ENCODE measurements at places on chromosomes 3 and 15.

DNA sequence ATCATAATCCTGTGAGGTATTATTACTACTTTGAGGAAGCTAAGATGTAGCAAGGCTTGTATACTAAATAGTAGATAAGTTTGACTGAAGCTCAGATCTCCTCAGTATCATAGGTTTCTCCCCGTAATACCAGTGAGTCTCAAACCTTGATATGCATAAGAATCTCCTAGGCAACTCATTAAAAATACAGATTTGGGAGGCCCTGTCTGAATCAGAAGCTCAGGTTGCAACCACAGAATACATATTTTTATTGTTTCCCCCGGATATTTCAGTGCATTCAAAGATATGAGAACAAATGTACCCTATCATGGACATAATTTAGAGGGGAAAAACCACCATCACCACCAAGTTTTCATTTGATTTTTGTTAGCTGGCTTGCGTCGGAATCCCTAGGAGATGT, 242.1 kb upstream of the C2CD4B start:
- H3K4me3 ChIP-seq = no peak overlapping the region
- no peak for DNase-seq
- H3K4me1 ChIP-seq = peaks cover 6% of the 10 kb centered on the region

DNA sequence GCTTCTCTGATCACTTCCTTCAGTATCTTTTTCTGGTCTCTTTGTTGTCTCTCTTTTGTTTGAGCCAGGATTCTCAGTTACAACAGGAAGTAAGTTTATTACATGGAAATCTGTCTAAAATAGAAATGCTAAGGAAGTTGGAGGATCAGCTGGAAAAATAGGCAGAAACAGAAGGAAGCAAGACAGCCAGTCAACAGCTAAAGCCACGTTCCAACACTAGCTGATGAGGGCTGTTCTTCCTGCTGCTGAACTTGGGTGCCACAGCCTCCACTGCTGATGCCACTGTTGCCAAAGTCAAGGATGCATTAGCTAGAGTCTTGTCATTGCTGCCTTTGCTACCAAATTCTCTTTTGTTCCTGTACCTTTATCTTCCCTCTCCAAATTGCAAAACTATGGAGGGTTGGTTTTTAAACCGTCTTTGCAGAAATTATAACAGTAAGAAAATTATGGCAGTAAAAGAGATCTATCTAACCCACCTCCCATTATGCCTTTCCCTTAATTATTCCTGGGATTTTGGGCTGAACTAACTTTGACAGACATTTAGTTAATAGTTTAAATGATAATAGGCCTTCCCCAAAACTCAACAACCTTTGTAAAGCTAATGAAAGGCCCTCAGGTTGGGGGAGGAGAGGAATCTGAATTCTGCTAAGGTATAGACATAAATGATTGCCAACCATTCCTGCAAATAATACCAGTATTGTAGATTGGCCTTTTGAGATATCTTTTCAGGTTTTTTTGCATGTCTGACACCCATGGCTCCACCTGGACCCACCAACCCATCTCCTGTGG, 27.4 kb upstream of the OR5K4 start:
- no peak overlapping the region for H3K27ac ChIP-seq
- no peak overlapping the region for H3K4me3 ChIP-seq
- H3K27me3 ChIP-seq = no peaks in the 10 kb centered on the region
- DNase-seq = no peak
- H3K4me1 ChIP-seq = no peaks in the 10 kb centered on the region
- no peaks in the 10 kb centered on the region for H3K36me3 ChIP-seq

GRCh38 chr3:50473768-50474167, 29.7 kb downstream of the CACNA2D2 start:
- H3K4me1 ChIP-seq = no peaks in the 10 kb centered on the region
- H3K27me3 ChIP-seq = no peaks in the 10 kb centered on the region
- H3K4me3 ChIP-seq = no peak overlapping the region
- H3K36me3 ChIP-seq = no peaks in the 10 kb centered on the region
- no peak overlapping the region for H3K27ac ChIP-seq

DNA sequence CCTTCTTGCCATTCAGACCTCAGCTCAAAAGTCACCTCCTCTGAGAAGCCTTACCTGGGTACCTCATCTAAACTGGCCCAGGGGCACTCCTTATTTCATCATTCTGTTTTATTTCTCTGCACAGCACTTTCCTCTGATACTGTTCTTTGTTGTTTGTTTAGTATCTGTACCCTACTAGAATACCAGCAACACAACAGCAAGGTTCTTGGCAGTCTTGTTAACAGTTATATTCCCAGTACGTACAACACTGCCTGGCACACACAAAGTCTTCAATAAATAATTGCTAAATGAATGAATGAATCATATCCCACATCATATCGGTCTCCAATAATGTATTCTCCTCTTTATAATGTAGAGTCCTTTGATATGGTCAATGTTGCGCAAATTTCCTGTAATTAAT, 188.1 kb downstream of the FOXP1 start:
- no peaks in the 10 kb centered on the region for H3K36me3 ChIP-seq
- H3K27ac ChIP-seq = no peak overlapping the region
- H3K4me1 ChIP-seq = no peaks in the 10 kb centered on the region
- no peak overlapping the region for H3K4me3 ChIP-seq

DNA sequence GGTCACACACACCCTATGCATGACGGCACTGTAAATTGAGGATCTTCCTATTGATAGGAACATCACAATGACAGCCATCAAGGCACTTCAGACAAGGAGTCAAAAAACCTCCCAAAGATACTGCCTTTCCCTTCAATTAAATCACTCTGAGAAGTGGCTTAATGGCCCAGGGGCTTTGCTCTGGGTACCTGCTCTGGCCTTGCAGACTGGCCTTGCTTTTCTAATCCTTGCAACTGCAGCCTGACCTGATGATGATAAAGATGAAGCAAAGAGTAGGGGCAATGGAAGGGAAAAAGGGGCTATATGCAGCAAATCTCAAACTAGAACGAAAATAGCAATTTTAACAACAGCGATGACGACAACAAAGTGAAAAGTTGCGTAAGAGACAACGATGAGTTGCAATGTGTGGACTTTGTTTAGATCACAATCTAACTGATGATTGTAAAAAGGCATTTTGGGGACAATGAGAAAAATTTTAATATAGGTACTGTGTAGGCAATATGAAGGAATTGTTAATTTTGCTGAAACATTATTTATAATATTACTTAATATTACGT, 14.6 kb downstream of the ADAMTS9 start:
- DNase-seq = no peak
- no peak overlapping the region for H3K27ac ChIP-seq
- peaks cover 13% of the 10 kb centered on the region for H3K36me3 ChIP-seq

DNA sequence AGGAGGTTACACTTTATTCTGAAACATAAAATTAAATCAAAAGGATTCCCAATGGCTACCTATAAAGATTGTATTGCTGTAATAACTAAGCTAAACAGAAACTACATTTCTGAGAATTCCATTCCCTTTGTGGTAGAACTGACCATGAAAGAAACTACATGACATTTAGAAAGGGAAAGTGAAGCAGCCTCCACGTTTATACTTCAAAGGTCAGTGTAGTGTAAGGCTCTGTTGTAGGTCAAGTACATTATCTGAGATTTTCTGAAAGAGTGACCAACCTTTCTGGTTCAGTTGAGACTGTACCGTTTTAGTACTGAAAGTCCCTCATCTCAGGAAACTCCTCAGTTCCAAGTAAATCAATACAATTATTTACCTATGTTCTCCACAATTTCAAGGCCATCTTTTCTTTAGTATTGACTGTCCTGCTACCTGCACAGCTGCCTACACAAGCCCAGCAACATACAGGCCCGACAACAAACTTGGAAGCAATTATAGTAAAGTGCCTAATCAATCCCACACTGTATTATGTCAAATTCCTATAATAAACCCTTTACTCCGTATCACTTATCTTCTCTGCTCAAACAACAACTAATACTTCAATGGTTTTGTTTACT, 343.0 kb downstream of the PLOD2 start:
- no peaks in the 10 kb centered on the region for H3K4me1 ChIP-seq
- H3K27ac ChIP-seq = no peak overlapping the region
- DNase-seq = no peak

DNA sequence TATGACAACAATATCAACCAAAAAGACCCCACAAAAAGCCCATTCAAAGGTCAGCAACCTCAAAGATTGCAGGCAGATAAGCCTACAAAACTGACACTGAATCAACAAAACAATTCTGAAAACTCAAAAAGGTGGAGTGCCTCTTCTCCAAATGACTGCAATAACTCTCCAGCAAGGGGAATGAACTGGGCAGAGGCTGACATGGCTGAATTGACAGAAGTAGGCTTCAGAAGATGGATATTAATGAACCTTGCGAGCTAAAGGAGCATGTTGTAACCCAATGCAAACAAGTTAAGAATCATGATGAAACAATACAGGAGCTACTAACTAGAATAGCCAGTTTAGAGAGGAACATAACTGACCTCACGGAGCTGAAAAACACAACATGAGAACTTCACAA, 20.4 kb upstream of the SLC25A38 start:
- no peaks in the 10 kb centered on the region for H3K36me3 ChIP-seq
- H3K4me1 ChIP-seq = peaks cover 3% of the 10 kb centered on the region
- H3K27me3 ChIP-seq = no peaks in the 10 kb centered on the region

GRCh38 chr15:33068007-33068481, 126.5 kb downstream of the FMN1 start:
- peak overlapping the region; percentile 54 for H3K27ac ChIP-seq
- peak; percentile 84 for DNase-seq
- no peak overlapping the region for H3K4me3 ChIP-seq
- no peaks in the 10 kb centered on the region for H3K27me3 ChIP-seq

GRCh38 chr3:101868534-101869464, 19.5 kb downstream of the NFKBIZ start:
- H3K27me3 ChIP-seq = no peaks in the 10 kb centered on the region
- no peaks in the 10 kb centered on the region for H3K36me3 ChIP-seq
- peak; percentile 54 for DNase-seq

DNA sequence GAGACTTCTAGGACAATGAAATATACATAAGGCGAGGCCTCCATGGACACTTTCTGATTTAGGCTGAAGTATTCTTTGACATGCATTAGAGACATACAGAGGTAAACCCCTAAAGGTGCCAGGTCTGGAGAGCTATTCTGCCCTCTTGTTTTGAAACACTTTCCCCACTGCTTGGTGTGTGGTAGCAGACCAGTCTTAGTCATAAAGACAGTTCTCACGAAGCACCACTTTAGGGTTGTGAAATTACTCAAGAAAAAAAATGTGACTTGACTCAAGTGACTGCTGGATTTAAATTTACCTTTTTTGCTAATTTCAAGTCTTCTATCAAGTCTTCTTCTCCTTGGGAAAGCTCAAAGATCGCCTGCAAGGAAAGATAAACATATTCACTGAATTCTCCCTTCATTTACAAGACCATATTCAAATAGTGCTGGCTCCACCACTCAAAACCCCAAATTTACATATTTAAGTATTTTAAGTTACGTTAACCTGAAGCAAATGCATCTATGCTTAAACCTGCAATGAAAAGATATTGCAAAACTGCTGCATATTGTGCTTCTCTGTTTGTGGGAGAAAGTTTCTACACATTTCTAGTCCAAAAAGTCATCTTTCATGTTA, 48.4 kb downstream of the ARHGEF3 start:
- no peak for DNase-seq
- no peak overlapping the region for H3K27ac ChIP-seq
- no peak overlapping the region for H3K4me3 ChIP-seq

DNA sequence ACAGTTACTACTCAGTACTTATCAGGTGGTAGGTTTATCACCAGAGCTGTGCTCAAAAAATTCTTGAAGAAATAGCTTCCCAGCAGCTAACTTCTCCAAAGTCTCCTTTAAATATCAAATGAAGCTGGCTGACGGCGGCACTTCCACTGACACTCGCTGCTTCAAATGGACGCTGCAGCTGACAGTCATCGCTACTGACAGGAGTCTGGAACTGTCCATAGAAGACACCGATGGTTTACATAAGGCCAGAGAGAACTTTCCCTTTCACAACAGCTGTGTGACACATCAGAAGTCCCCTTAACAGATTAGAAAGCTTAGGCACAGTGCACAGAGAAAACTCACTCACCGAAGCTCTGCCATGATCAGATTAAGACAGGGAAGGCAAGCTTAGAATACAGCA, 270.2 kb downstream of the SHOX2 start:
- H3K4me3 ChIP-seq = no peak overlapping the region
- no peaks in the 10 kb centered on the region for H3K27me3 ChIP-seq
- no peaks in the 10 kb centered on the region for H3K36me3 ChIP-seq
- H3K4me1 ChIP-seq = no peaks in the 10 kb centered on the region

GRCh38 chr15:78878356-78878755, 5.7 kb downstream of the MORF4L1 start:
- DNase-seq = no peak
- peaks cover 3% of the 10 kb centered on the region for H3K4me1 ChIP-seq
- H3K27me3 ChIP-seq = no peaks in the 10 kb centered on the region
- no peak overlapping the region for H3K27ac ChIP-seq
- no peak overlapping the region for H3K4me3 ChIP-seq

- H3K4me3 ChIP-seq = no peak overlapping the region
- no peak for DNase-seq
- no peak overlapping the region for H3K27ac ChIP-seq
Observed at GRCh38 chr3:46986055-46986730, 6.7 kb downstream of the NBEAL2 start.

- H3K4me3 ChIP-seq = no peak overlapping the region
- H3K27me3 ChIP-seq = no peaks in the 10 kb centered on the region
- no peak for DNase-seq
- peaks cover 2% of the 10 kb centered on the region for H3K36me3 ChIP-seq
Observed at GRCh38 chr3:135965129-135965505, 411 bp upstream of the PPP2R3A start.

- H3K4me1 ChIP-seq = peaks cover 5% of the 10 kb centered on the region
- DNase-seq = no peak
- H3K36me3 ChIP-seq = no peaks in the 10 kb centered on the region
- no peaks in the 10 kb centered on the region for H3K27me3 ChIP-seq
- H3K4me3 ChIP-seq = peak overlapping the region; percentile 23
Observed at GRCh38 chr3:14796403-14797077, 22.2 kb upstream of the FGD5 start.

DNA sequence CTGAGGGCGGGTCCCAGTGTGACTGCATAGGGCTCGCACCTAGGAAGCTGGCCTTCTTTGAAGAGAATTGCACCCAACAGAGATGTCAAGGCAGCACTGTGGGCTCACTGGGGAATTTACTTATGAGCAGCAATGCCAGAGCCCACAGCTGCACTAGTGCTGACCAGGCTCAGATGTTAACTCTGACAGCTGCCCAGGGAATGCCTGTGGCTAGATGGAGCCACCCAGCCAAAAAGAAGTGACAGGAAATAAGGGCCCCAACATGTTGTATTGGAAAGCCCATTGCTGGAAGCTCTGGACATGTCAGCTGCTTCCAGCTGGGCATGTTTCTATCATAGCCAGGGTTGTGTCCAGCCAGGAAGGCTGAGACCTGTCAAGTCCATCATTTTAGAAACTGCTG, 90.9 kb upstream of the ZNF280D start:
- no peak overlapping the region for H3K27ac ChIP-seq
- H3K4me1 ChIP-seq = no peaks in the 10 kb centered on the region
- no peak overlapping the region for H3K4me3 ChIP-seq

Data from trophoblast cell (in vitro differentiated cells and primary cell).